ENCODE measurements at places on chromosomes 12 and 14.

DNA sequence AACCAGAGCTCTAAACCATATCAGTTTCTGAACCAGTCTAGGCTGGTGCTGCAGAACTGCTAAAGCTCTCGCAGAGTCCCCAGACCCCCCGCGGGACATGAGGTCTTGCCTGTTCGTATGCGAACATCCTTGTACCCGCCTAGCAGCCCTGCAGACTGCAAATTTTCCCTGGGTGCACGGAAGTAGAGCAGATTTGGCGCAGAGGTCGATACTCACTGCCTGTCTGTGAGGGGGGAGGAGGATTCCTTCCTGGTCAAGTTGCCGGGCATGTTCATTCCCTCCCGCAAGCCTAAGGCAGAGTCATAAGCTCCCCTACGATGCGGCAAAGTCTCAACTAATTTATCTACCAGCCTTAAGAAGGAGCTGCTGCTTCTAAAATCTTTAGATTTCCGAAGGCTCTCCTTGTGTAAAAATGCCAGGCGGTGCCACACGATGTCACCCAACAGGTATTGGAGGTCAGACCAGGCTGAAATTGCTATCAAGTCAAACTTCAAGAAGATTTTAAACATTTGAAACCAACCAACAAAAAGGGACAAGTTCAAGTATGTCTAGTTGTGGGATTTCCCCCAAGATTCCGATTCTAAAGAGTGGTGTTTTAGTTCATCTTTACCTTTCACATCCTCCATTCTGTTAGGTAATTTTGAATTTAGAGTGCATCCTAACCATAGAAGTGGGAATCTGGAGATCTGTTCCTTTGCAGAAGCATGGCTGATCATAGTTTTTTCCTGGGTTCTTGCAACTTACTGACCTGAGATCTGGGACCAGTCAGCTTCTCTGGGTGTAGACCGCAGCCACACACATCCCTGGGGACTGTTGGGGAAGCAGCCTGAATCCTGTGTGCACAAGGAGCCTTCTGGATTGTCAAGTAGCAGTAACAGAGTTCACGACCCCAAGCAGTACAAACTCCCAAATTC is 1.6 kb upstream of the PAX9 start:
- DNase-seq = no peak

GRCh38 chr12:131682510-131682895 is 28.4 kb upstream of the SFSWAP start:
- no peak for DNase-seq

- no peak for DNase-seq
Observed at GRCh38 chr14:100747021-100747586, 20.4 kb downstream of the DLK1 start.

GRCh38 chr12:11174022-11174421 is 3.0 kb downstream of the SMIM10L1 start:
- no peak for DNase-seq

- no peak for DNase-seq
Observed at GRCh38 chr14:30355431-30355913, 203.5 kb upstream of the G2E3 start.

DNA sequence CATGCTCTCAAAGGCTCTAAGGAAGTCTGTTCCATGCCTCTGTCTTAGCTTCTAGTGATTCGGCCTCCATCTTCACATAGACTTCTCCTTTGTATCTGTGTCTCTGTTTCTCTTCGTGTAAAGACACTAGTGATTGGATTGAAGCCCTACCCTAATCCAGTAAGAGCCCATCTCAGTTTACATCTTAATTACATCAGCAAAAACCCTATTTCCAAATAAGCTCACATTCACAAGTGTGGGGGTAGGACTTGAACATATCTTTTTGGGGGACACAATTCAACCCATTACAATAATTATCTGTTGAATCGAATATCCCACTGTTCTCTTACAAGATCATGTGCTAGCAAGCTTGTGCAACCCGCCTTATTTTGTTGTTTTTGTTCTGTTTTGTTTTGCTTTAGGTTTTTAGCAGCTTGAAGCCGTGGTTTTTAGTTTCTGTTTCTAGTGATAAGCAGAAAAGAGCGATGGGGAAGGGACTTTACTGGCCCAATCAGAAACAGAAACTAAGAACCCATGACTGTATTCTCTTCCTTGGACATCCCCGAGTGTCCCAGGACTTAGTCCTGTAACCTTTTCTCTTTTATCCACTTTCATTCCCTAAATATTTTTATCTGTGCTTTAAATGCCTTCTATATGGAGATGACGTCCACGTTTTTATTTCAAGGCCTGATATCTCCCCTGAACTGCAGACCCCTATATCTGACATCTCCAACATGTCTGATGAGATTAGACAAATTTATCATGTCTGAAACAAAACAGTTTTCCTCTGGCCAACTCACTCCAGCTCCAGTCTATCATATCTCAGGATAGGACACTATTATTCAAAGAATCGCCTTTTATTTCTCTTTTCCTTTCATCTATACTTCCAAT is 353.0 kb downstream of the CCDC91 start:
- DNase-seq = no peak

- DNase-seq = no peak
Observed at GRCh38 chr12:46005823-46006222, 15.4 kb upstream of the SCAF11 start.

Data from midbrain (tissue), 1 donor.